Skin of body (tissue), 3 donors: ENCODE measurements at places on chromosomes 4 and X.

DNA sequence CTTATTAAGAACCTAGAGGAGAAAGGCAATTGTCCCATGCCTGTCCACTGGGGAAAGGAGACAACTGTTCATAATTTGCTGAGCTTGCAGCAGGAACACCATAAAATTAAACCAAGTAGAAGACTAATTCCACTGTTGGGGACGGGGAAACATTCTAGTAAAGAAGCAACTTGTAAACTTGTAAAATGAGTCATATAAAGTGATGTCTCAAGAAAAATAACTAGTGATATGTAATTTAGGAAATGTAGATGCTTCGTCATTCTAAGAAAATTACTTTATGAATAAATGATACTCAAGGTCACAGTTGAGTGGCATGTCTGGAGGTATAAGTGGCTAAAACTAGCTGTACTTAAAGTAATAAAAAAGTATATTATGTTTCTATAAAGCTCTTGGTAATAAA is 121.2 kb upstream of the MID1 start:
- DNase-seq, result no peak

GRCh38 chrX:70826715-70827114 is 81.8 kb downstream of the TEX11 start:
- peak; percentile 0 for DNase-seq

GRCh38 chrX:10636337-10636736 is 16.0 kb upstream of the MID1 start:
- peak; percentile 7 for DNase-seq

DNA sequence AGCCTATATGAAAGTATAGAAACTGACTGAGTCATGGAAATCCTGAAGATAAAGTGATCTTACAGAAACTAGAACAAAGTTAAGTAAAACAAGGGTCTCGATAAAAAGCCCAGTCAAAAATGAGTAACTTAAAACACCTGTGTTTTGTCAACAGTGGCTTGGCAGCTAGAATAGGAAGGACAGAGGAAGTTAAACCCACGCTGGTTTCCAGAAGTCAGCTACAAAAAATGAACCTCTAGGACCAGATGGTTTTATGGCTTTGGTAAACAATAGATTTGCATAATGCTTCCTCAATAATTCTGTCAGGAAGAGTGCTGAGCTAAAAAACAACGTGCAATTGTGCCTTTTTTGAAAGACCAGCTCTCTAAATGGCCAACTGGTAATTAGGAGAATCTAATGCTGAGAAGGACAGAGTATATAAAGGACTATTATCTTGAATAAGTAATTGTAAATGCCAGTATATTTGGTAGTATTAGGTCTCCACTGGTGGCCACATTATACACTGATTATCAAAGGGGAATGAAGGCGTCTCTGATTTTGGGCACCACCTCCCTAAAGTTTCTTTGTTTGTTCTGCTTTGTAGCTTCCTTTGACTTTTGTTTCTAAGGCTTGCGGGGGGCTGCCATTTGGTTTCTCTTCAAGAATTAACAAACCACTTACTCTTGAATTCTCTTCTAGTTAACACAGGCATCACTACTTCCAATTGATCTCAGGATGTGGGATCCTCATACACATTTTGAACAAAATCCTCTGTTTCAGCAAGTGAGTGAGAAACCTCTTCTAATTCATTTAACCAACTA is 72.2 kb upstream of the PPP3CA start:
- peak; percentile 36 for DNase-seq
